Tibial nerve (tissue), 4 donors: ENCODE measurements at places on chromosomes 16 and 17.
A peak's percentile ranks its signal among the peaks of the same experiment; 100 is the strongest.

- H3K27ac ChIP-seq = no peak overlapping the region
- H3K36me3 ChIP-seq = no peaks in the 10 kb centered on the region
- H3K27me3 ChIP-seq = no peaks in the 10 kb centered on the region
- DNase-seq = peak; percentile 9
Observed at GRCh38 chr17:233473-233941, 52.1 kb upstream of the DOC2B start.

DNA sequence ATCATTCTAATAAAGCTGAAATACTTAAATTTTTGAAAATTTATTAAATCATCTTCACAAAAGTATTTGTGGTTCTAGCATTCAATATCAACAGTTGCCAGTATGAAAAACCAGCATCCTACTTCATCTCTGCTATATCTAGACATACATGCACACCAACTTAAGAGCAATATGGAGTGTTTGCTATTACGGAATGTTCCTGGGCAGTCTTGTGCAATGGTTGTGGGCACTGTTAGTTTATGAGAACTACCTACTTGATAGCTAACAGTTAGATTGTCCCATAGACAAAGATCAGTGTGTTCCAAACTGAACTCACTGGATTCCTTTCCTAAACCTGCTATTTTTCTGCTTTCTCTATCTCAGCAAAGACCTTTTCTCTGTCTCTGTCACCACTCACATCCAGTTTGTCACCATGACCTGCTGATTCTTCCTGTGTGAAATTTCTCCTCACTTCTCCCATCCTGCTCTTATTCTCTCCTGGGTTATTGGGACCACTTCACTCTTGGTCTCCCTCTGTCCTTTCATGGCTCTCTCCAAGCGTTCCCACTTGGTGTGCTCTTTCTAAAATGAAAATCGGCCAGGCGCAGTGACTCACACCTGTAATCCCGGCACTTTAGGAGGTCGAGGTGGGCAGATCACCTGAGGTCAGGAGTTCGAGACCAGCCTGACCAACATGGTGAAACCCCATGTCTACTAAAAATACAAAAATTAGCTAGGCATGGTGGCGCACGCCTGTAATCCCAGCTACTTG lies 27.7 kb downstream of the CNTROB start:
- H3K4me1 ChIP-seq = no peaks in the 10 kb centered on the region
- no peak for DNase-seq
- H3K36me3 ChIP-seq = no peaks in the 10 kb centered on the region
- H3K27ac ChIP-seq = no peak overlapping the region
- no peak overlapping the region for H3K4me3 ChIP-seq

DNA sequence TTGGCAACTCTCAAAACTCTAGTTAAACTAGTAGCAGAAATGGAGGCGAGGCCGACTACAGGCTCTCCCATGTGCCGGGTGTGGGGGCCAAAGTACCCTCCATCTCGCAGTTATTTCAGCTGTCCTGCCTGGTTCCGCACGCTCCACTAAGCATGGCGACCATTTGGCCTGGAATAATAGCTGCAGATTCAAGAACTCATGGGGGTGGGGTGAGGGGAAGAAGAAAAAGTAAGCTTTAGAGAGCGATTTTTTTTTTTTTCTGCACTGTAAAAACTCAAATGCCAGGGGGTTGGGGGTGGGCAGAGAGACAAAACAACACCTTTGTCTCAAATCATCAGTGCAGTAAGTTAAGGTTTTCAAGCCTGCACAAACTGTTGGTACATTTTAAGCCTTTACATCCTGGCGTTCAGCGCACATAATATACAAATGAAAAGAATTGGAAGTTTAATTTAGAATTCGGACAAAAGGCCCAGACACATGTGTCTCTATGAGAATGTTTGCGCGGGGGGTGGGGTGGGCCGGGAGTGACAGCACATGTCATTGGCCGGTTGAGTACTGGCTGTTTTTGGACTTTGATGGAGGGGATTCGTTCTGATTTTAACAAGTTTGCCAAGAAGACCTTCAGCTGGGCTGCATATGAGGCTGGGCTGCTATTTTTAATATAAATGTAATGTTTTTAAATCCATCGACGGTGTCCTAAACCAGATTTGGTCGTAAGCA lies 694.7 kb upstream of the SALL1 start:
- H3K36me3 ChIP-seq = no peaks in the 10 kb centered on the region
- DNase-seq = no peak
- H3K27ac ChIP-seq = no peak overlapping the region
- no peaks in the 10 kb centered on the region for H3K4me1 ChIP-seq

DNA sequence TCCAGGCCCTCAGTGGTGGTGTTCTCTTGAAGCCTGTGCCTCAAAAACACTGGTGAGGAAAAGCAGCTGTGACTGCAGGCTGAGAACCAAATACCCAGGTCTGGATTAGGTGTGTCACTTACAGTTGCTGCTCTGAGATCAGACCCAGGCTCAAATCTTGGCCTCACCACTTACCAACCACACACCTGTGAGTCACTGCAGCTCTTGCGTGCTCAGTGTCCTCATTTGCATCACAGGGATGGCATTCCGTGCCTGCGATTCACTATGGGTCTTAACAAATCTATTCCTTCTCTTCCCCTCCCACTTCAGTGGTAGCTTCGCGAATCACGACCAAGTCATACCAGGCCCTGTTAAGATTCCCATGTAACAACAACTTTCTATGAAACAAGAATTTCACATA lies 233.4 kb upstream of the HSBP1 start:
- H3K4me1 ChIP-seq = no peaks in the 10 kb centered on the region
- no peak overlapping the region for H3K4me3 ChIP-seq
- H3K27ac ChIP-seq = no peak overlapping the region

DNA sequence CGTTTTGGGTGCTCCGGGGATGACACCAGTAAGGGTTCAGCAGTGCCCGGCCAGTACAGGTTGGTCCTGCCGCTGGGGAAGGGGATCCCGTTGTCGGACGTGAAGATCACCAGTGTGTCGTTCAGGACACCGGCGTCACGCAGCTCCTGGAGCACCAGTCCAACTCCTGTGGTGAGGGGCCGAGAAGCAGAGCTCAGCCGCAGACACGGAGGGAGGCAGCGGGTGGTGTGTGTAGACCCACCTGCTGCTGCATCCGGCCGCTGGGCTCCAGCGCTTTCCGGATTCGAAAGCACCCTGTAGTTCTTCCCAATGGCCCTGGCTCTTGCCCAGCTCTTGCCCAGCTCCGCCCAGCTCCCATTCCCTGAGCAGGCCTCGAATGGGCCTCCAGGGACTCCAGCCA lies 8.0 kb downstream of the SGSH start:
- no peaks in the 10 kb centered on the region for H3K4me1 ChIP-seq
- H3K27me3 ChIP-seq = no peaks in the 10 kb centered on the region
- no peak overlapping the region for H3K4me3 ChIP-seq
- H3K36me3 ChIP-seq = peaks cover 95% of the 10 kb centered on the region

DNA sequence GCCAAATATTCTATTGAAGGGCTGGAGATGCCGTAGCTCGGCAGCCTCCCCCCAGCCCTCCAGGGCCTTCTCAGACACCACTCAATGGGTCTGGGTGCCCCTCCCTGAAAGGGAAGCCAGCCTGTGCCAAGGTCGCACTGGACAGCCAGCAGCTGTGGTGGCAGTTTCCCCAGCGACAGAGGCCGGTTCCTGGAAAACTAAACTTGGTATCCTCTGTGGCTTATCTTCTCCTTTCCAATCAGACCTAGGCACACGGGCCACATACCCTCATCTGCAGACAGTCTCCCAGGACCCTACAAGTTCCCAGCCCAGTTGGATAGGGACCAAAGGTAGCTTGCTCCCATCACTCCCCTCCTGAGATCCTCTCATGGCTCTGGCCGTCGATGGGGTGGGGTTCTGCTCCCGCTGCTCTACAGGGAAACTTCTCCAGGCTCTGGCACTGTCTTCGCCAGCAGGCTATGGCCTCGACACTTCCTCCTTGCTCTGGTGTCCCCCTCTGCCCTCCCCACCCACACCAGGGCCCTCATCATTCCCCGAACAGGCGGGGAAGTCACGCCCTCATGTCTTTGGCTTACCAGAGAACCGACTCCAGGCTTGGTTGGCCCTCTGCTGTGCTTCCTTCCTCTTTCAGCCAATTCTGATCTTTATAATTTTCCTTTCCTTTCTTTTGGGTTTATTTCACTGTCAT lies 18.3 kb upstream of the IL21R start:
- no peaks in the 10 kb centered on the region for H3K27me3 ChIP-seq
- H3K27ac ChIP-seq = no peak overlapping the region
- no peaks in the 10 kb centered on the region for H3K36me3 ChIP-seq
- H3K4me3 ChIP-seq = no peak overlapping the region

- no peaks in the 10 kb centered on the region for H3K27me3 ChIP-seq
- H3K36me3 ChIP-seq = no peaks in the 10 kb centered on the region
- DNase-seq = no peak
- peaks cover 79% of the 10 kb centered on the region for H3K4me1 ChIP-seq
- H3K27ac ChIP-seq = peak overlapping the region; percentile 4
Observed at GRCh38 chr16:24999088-24999670, 16.0 kb downstream of the ARHGAP17 start.

DNA sequence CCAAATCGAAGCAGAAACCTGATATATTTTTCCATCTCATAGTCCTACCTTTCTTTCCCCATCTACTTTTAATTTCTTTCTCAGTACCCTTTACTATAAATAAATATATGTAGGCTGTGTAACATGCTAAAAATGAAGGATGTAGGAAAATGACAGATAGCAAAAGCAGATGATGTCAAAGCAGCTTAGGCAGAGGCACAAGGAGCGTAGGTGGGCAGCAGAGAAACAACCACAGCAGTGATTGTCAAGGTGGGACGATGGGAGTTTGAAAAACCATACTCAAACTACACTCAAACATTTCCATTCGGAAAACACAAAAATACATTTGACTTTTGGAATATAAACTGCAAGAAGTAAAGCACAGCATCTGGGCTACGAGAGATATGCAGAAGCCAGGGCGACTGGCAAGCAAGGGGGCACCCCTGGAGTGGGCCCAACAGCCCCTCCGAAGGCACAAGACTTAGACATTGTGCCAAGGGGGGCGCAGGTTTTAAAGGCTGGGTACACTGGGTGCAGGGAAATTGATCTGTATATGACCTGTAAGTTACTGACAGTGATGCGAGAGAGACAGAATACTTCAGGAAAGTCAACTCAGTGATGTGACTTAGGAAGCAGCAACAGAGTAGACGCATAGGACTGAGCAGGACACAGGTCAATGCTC lies 31.1 kb downstream of the SNN start:
- H3K4me1 ChIP-seq = no peaks in the 10 kb centered on the region
- no peak overlapping the region for H3K4me3 ChIP-seq
- no peak for DNase-seq
- H3K27ac ChIP-seq = no peak overlapping the region
- no peaks in the 10 kb centered on the region for H3K27me3 ChIP-seq
- peaks cover 15% of the 10 kb centered on the region for H3K36me3 ChIP-seq

GRCh38 chr17:76562734-76563148 lies 22.9 kb downstream of the PRCD start:
- no peaks in the 10 kb centered on the region for H3K4me1 ChIP-seq
- H3K27me3 ChIP-seq = no peaks in the 10 kb centered on the region
- H3K4me3 ChIP-seq = no peak overlapping the region
- H3K27ac ChIP-seq = peak overlapping the region; percentile 95

DNA sequence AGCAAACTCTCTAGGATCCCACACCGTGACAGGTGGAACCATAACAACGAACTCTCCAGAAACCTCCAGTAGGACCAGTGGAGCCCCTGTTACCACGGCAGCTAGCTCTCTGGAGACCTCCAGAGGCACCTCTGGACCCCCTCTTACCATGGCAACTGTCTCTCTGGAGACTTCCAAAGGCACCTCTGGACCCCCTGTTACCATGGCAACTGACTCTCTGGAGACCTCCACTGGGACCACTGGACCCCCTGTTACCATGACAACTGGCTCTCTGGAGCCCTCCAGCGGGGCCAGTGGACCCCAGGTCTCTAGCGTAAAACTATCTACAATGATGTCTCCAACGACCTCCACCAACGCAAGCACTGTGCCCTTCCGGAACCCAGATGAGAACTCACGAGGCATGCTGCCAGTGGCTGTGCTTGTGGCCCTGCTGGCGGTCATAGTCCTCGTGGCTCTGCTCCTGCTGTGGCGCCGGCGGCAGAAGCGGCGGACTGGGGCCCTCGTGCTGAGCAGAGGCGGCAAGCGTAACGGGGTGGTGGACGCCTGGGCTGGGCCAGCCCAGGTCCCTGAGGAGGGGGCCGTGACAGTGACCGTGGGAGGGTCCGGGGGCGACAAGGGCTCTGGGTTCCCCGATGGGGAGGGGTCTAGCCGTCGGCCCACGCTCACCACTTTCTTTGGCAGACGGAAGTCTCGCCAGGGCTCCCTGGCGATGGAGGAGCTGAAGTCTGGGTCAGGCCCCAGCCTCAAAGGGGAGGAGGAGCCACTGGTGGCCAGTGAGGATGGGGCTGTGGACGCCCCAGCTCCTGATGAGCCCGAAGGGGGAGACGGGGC lies 1.3 kb downstream of the SPN start:
- no peak overlapping the region for H3K4me3 ChIP-seq
- H3K4me1 ChIP-seq = peaks cover 15% of the 10 kb centered on the region
- H3K27me3 ChIP-seq = no peaks in the 10 kb centered on the region
- H3K27ac ChIP-seq = peak overlapping the region; percentile 74
- no peak for DNase-seq
- no peaks in the 10 kb centered on the region for H3K36me3 ChIP-seq

DNA sequence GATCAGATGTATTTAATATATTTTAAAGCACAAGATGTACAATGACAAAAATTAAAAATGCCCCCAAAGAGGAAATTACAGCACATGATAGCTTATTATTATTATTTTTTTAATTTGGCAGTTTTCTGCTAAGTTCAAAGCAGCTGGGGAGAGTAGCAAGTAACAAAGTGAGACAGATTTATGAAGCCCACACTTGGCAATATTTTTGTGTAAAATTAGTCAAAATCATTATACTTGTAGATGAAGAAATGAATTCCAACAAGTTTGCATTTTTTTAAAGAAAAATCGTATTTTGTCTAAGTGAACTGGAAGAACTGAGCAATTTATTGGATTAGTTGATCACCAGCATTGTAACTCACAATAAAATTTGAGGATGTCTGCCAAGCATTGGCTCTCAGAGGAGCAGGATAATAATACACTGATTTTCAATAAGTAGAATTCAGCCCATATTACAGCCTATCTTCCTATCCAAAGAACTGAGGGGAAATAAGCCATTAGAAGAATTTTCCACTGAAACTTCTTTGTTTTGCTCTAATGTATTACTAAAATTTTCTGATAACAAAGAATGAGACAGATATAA lies 215.6 kb downstream of the MAP2K6 start:
- H3K4me1 ChIP-seq = no peaks in the 10 kb centered on the region
- no peak overlapping the region for H3K27ac ChIP-seq
- DNase-seq = no peak
- H3K4me3 ChIP-seq = no peak overlapping the region
- no peaks in the 10 kb centered on the region for H3K36me3 ChIP-seq

DNA sequence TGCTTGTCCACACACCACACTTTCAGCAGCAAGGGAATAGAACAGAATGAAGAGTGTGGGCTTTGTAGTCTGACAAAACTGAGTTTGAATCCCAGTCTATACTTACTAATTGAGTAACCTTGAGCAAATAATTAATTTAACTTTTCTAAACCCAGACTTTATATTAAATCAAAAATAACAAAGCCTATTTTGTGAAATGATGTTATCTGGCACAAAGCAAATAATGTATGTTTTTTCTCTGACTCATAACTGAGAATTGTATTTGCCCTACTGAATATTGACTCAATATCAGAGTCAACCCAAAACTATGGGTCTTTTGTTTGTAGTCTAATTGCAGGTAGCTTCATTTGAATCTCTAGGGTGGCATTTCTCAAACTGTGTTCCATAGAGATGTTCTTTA lies 77.9 kb upstream of the TANC2 start:
- no peak for DNase-seq
- no peaks in the 10 kb centered on the region for H3K36me3 ChIP-seq
- H3K4me1 ChIP-seq = no peaks in the 10 kb centered on the region
- H3K27me3 ChIP-seq = no peaks in the 10 kb centered on the region
